ENCODE measurements at places on chromosomes 12 and 14.

DNA sequence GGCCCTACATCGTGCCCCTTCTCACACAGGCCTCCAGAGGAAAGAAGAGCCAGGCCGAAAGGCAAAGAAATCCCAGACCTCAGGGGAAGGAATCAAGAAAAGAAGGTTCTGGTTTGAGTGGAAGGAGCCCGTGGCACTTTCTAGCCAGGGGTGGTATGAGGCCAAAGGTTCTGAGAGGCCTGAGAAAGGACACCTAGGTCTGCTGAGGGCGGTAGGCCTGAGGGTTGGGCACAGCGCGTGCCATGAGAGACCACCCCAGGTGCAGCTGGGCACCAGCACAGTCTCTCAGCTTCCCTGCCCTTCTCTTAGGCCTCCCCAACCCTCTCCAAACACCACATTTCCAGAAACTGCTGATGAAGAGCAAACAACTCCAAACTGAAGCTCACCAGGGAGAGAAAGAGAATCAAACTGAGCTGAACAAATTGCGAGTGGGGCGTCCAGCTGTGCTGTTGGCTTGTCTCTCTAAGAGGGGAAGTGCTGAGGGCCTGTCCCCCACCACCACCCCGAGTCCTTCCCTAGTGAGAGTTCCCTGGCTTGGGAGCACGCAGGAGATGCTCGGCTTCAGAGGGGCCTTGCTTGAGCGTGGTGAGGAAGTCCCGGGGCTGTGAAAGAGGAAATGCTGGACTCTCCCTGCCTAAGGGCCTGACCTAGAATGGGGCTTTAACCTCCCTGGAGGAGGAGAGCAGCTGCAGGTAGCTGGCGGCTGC is 184.8 kb downstream of the ZFP36L1 start:
- no peak for DNase-seq

DNA sequence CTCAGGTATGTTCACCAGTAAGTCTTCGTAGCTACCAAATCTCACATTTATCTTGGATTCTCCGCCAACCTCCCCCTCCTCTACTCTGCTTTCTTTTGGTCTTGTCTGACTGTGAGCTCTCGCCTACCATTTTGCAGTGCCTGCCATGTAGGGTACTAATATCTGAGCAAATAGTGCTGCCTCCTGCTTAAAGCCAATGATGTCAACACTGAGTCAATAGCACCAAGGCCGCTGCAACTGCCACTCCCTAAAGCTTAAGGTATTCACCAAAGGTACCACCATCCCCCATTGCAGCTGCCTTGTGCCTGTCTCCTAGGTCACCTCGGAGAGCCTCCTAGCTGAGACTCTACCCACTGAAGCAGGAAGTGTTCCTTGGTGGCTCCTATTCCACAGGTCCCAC is 114.8 kb upstream of the FUT8 start:
- no peak for DNase-seq

DNA sequence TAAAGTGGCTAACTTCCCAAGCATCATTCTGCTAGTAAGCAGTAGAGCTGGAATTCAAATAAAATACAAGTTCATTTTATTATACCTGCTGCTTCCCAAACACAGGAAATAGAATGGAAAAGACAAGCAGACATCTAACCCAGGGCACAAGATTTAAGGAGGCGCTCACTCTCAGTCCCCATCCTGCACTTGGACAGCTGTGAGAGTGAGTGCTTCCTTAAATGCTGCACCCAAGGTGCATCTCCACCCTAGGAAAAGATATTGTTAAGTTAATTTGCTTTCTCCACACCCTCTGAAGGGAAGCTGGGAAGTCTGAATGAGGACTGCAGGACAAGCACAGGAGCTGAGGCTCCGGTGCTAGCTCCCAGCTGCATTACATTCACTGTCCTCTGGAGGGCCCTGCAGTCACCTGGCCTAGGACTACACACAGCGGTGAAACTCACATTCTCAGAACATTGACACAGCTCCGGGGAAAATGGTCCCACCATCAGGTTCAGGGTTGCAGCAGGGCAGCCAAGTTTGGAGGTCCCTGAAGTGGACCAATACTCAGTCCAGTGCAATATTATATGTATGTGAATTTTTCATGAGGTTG is 14.2 kb downstream of the HEBP1 start:
- no peak for DNase-seq

- no peak for DNase-seq
Measured at GRCh38 chr14:63713764-63714163, 14.1 kb downstream of the SGPP1 start.

DNA sequence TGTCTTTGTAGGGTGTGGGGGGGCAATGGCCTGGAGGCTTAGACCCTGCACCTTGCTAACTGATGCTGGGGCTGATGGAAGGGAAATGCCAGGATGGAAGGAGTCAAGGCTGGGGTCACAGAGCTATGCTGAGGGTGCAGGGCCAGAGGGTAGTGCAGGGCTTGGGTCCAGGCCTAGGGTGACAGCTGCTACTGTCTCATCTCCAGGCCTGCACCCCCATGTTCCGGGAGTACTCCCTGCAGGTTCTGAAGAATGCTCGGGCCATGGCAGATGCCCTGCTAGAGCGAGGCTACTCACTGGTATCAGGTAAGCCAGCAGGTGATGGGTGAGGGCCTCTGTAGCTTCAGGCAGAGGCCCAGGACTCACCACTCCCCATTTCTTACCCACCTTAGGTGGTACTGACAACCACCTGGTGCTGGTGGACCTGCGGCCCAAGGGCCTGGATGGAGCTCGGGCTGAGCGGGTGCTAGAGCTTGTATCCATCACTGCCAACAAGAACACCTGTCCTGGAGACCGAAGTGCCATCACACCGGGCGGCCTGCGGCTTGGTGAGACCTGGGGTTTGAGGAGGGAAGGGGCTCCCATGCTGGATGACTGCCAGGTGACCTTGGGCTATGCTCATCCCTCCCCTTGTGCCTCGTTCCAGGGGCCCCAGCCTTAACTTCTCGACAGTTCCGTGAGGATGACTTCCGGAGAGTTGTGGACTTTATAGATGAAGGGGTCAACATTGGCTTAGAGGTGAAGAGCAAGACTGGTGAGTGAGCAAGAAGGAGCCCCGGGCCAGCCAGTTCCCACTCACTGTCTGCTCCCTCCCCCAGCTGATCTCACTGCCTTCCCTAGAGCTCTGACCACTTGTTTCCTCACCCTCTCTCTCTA is 4.1 kb downstream of the SHMT2 start:
- no peak for DNase-seq

DNA sequence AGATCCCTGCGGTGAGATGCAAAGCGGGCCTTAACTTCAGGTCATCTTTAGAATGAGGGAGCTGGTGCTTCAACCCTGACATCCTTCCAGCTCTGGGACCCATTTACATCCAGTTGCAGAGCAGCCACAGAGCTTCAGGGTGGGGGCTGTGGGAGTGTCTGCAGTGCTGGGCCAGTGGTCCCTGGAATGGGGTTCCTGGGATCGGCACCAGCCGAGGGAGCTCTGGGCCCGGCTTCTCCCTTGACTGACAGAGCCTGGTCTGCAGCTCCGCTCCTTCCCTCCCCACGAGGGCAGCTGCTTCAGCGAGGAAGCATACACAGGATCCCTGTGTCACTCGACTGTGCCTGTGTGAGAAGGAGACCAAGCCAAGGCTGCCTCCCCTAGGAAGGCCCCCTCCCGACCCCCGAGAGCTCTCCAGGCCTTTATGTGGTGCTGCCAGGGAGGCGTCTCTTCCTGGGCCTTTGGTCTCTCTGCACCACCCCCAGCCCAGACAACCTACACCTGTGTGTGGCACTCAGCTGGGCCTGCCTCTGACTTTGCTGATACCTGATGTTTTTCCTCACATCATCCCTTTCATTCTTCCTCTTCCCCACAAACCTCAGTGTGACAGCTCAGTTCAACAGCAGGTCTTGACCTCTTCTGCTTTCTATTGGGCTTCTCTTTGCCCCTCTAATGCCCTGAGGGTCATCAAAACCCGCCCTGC is 48.1 kb upstream of the RIN3 start:
- no peak for DNase-seq

DNA sequence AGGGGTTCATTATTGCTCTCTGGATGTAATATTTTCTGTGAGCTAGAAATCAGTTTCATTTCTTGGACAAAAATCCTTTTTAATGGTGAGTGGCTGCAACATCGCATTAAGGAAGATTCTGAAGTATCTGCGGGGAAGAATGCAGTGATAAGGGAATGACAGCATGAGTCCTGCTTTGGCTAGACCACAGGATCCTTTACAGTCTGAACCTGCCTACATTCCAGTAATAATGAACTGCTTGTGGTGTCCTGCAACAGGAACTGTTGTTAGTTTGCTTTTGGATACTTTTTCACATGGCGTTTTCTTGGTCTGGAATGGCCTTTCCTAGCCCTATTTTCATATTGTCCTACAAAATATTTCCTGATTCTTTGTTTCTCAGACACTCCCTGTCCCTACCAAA is 15.7 kb downstream of the MDM2 start:
- DNase-seq = no peak

- no peak for DNase-seq
Measured at GRCh38 chr14:77892381-77892871, 92.5 kb downstream of the ADCK1 start.

DNA sequence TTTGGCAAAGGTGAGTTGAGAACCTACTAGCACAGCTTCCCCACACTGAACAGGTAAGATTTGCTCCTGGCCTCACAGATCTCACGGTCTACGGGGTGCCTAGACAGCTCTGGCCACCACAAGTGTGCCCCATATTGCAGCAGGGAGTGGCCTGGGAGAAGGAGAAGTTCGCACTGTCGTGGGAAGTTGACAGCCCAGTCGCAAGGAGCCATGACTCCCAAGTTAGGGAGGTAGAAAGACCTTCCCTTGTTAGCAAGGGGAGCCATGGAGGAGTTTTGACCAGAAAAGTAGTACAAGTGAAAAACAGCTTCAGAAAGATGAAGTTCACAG is 316.3 kb downstream of the BCL11B start:
- no peak for DNase-seq

GRCh38 chr12:62525271-62525670 is 58.6 kb downstream of the MON2 start:
- no peak for DNase-seq

GRCh38 chr14:35261774-35262173 is 30.4 kb upstream of the PSMA6 start:
- no peak for DNase-seq

DNA sequence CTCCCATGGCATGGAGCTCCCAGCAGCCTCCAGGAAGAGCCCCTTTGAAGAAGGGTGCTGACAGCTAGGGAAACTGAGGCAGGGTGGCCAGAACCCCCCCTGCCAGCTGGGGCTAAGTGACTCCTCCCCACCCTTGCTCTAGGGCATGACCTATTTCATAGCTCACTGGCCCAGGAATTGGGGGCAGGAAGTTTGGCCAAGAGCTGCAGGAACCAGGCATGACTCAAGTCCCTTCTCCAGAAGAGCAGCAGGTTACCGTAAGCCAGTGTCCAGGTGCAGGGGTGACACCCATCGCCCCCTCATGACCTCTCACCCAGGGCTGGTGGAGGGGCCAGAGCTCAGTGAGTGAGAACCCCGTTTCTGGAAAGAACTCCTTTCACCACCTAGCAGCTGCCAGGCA is 1.9 kb downstream of the RASAL1 start:
- DNase-seq = no peak

GRCh38 chr14:23102801-23103200 is 2.0 kb downstream of the CIROP start:
- no peak for DNase-seq

DNA sequence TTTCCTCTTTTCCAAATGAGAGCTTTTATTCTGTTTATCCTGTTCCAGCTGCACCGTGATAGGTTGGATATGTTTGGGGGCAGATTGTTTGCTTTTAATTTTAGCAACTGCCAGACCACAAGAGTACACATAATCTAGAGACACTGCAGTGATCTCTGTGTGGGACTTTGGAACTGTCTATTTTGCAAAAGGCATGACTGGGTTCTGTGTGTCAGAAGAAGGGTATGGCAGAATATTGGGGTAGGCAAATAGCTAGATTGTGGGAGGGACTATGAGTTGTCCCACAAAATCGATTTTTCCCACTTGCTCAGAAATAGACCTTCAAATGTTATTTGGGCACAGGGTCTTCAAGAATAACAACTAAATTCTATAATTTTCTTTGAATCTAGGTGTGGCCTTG is 275.9 kb upstream of the KITLG start:
- no peak for DNase-seq

- DNase-seq = no peak
Measured at GRCh38 chr12:62379026-62379722, 87.5 kb upstream of the MON2 start.

GRCh38 chr14:91385224-91385623 is 32.4 kb downstream of the CCDC88C start:
- no peak for DNase-seq

- DNase-seq = no peak
Measured at GRCh38 chr12:1890810-1891209, 27.6 kb downstream of the CACNA2D4 start.

- no peak for DNase-seq
Measured at GRCh38 chr12:124631681-124632256, 64.4 kb upstream of the NCOR2 start.

GRCh38 chr14:71328954-71329353 is 421.7 kb downstream of the PCNX1 start:
- DNase-seq = no peak

GRCh38 chr12:20127413-20127812 is 240.9 kb upstream of the PDE3A start:
- DNase-seq = no peak

DNA sequence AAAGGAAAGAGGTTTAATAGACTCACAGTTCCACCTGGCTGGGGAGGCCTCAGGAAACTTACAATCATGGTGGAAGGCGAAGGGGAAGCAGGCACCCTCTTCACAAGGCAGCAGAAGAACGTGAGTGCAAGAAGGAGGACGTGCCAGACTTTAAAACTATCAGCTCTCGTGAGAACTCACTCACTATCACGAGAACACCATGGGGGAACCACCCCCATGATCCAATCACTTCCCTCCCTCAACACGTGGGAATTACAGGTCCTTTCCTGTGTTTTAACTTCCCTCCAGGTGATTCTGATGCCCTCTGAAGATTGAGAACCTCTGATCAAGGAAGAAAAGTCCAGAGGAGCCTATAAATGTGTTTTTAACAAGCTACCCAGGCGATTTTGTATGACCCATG is 358.7 kb downstream of the MED13L start:
- DNase-seq = no peak

DNA sequence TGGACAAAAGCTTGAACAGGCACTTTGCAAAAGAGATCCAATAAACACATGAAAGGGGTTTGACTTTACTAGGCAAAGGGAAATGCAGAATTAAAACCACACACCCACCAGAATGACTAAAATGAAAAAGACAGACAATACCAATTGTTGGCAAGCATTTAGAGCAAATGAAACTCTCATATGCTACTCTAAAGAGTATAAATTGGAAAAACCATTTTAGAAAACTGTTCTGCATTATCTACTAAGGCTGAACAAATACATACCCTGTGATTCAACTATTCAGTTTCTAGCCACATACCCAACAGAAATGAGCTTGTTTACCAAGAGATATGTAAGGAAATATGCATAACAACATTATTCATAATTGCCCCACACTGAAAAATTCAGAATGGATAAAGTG is 8.5 kb upstream of the IL22 start:
- DNase-seq = no peak

DNA sequence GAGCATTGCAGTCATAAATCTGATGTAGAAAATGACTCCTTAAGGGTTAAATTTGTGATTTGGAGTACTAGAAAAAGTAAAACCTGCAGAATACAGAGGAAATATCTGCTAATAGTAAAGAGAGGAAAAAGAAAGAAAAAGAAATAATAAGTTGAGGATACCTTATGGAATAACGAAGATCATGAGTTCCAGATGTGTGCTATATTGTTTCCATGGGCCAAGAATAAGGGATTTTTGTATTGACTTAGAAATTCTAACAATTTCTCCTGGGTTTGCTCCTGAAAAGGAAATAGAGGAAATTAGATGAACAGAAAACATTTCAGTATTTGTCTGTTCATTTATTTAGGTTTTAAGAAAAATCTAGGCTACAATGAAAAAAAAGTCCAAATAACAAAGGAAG is 115.3 kb downstream of the ALG10B start:
- DNase-seq = no peak

- DNase-seq = no peak
Measured at GRCh38 chr12:951176-951575, 1.7 kb upstream of the RAD52 start.
